Lung (tissue), 17 donors: ENCODE measurements at places on chromosomes 3 and 15. TPM values are rescaled to one million over a fixed set of nuclear protein-coding genes. Genes with fewer than 3 reads are reported as not detected.

The HDC gene
- polyA plus RNA-seq: 0.57 TPM

DNA sequence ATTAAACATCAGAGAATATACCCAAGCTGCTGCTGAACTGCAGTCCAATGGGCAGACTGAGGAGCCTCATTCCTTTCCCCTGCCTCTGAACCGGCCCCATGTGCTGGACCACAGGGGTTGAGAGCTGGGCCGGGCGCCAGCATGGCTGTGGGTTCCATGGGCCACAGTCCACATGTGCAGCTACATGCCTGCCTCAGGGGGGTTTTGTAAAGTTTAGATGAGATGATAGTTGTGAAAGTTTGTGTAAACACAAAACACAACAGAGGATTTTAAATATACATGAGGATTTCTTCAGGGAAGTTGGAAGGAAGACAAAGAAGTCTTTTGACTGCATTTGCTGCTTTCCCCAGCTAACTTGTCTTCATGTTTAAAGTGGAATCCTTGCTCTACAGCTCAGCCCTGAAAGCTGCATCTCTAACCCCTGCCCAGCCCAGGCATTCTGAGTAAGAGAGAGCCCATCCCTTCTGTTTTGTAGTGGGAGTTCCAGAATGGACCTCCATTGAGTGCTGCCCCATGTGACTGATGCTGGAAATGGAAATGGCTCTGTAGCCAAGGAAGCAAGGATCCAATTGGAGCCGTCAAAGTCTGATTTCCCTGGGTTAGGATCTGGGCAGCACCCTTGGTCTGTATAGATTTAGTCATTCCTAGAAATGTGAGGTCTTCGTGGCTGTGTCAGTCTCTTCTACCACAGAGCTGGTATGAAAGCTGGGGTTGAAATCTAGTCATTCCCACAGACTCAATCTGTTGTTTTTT lies 17.5 kb downstream of the SLC12A8 start:
- peak; percentile 83 for DNase-seq

DNA sequence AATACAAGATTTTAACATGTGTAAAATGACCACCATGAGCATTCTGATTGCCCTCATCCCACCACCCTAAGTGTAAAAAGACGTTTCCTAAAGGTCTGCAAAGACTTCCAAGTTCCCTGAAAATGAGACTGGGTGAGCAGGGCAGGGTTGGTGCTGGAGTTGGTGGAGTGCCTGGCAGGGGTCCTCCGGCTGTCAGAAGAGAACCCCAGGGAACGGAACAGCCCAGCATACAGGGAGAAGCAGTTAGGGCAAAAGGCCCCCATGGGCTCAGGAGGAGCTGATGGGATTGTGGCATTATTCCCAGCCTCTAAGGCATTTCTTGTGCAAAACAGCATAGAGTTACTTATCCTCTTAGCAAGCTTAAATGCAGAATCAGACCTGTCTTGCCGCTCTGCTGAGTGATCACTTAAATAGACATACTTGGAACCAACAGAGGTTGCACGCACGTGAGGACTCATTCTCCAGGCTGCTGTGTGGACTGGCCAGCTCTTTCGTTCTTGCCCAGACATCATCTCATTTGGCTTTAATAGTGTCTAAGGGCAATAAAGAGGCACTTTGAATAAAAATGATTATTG lies 36.0 kb downstream of the XYLB start:
- peak; percentile 28 for DNase-seq

The PRKAR2A gene
- 16.7 TPM for polyA plus RNA-seq

DNA sequence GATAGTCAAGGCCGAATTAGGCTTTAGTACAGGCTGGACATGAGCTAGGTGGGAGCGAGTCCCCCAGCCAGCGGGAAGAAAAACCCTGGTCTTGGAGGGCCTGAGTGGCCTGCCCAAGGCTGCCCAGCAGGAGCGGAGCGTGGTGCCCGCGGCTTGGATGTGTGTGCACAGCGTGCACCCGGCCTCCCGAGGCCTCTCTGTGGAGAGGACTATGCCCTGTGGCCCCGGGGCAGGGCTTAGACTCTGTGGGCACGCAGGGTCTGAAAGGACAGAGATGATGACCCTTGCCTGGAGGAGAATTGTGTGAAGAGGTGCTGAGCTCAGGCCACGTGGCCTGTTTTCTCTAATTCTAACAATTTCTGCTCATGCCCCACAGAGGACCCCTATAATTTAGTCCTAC lies 124.6 kb upstream of the IQSEC1 start:
- DNase-seq: no peak
